ENCODE measurements at places on chromosomes 6 and 20. TPM values are rescaled to one million over a fixed set of nuclear protein-coding genes. Genes with fewer than 3 reads are reported as not detected.
A peak's percentile ranks its signal among the peaks of the same experiment; 100 is the strongest.

CFB gene
- 9.6 TPM for total RNA-seq

CCN5 gene
- total RNA-seq, result 134 TPM

PRDM13 gene
- not detected for total RNA-seq

GRCh38 chr6:125253881-125254280, 47.9 kb downstream of the HDDC2 start:
- H3K4me3 ChIP-seq, result no peak overlapping the region
- H3K27me3 ChIP-seq, result no peaks in the 10 kb centered on the region
- DNase-seq, result no peak
- no peaks in the 10 kb centered on the region for H3K36me3 ChIP-seq
- no peak overlapping the region for H3K27ac ChIP-seq

GRCh38 chr6:90249034-90249433, 47.6 kb downstream of the BACH2 start:
- no peak overlapping the region for H3K4me3 ChIP-seq
- H3K27ac ChIP-seq, result no peak overlapping the region
- no peaks in the 10 kb centered on the region for H3K36me3 ChIP-seq
- H3K27me3 ChIP-seq, result no peaks in the 10 kb centered on the region
- no peaks in the 10 kb centered on the region for H3K4me1 ChIP-seq

GRCh38 chr6:138972226-138972665, 15.8 kb downstream of the REPS1 start:
- no peak overlapping the region for H3K4me3 ChIP-seq
- H3K27ac ChIP-seq, result no peak overlapping the region
- H3K36me3 ChIP-seq, result no peaks in the 10 kb centered on the region
- peaks cover 57% of the 10 kb centered on the region for H3K4me1 ChIP-seq

GRCh38 chr6:169235286-169235685, 18.4 kb downstream of the THBS2 start:
- no peaks in the 10 kb centered on the region for H3K4me1 ChIP-seq
- H3K27ac ChIP-seq, result peak overlapping the region; percentile 39
- H3K4me3 ChIP-seq, result no peak overlapping the region
- DNase-seq, result no peak
- no peaks in the 10 kb centered on the region for H3K27me3 ChIP-seq

DNA sequence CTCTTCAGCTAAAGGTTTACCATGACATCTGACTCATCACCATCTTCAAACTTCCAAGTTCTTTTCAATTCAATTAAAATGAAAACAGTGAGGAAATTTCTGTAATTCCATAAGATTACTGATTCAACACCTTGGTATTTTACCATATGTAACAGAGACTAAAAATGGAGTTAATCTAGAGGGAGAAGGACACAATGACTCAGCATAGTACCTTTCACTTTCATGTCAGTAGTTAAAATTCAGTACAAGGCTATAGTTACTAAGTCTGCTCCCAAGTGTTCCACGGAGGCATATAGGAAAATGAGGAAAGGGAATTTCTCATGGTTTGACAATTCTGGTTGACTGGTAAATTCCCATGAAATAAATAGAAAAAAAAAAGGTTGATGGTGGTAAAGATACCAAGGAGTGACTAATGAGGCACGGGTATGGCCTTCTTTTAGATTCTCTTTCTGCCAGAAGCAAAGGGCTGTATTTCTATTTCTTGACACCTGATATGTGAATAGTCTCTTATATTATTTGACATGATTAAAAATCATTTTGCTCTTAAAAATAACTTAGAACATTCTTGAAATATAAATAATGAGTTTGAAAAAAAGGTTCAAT, 526.7 kb upstream of the ADGRB3 start:
- H3K4me1 ChIP-seq, result no peaks in the 10 kb centered on the region
- H3K27me3 ChIP-seq, result no peaks in the 10 kb centered on the region
- no peaks in the 10 kb centered on the region for H3K36me3 ChIP-seq
- H3K27ac ChIP-seq, result no peak overlapping the region
- no peak overlapping the region for H3K4me3 ChIP-seq

GRCh38 chr20:32189691-32190615, 17.6 kb downstream of the PLAGL2 start:
- peaks cover 4% of the 10 kb centered on the region for H3K36me3 ChIP-seq
- H3K27ac ChIP-seq, result peak overlapping the region; percentile 81
- H3K27me3 ChIP-seq, result no peaks in the 10 kb centered on the region
- peaks cover 25% of the 10 kb centered on the region for H3K4me1 ChIP-seq
- H3K4me3 ChIP-seq, result peak overlapping the region; percentile 62
